ENCODE measurements at places on chromosomes 11 and 22. TPM values are rescaled to one million over a fixed set of nuclear protein-coding genes. Genes with fewer than 3 reads are reported as not detected.

FJX1 gene
- total RNA-seq, result 40.3 TPM

SF3B2 gene
- total RNA-seq, result 182 TPM

CEND1 gene
- total RNA-seq, result 1.6 TPM

TRPM5 gene
- not detected for total RNA-seq

FZD4 gene
- 1.1 TPM for total RNA-seq
